ENCODE measurements at places on chromosomes 6 and 20.

GRCh38 chr6:112481211-112481610 lies 134.1 kb downstream of the RFPL4B start:
- DNase-seq: no peak

GRCh38 chr20:47359530-47360296 lies 3.2 kb upstream of the ZMYND8 start:
- DNase-seq: no peak

DNA sequence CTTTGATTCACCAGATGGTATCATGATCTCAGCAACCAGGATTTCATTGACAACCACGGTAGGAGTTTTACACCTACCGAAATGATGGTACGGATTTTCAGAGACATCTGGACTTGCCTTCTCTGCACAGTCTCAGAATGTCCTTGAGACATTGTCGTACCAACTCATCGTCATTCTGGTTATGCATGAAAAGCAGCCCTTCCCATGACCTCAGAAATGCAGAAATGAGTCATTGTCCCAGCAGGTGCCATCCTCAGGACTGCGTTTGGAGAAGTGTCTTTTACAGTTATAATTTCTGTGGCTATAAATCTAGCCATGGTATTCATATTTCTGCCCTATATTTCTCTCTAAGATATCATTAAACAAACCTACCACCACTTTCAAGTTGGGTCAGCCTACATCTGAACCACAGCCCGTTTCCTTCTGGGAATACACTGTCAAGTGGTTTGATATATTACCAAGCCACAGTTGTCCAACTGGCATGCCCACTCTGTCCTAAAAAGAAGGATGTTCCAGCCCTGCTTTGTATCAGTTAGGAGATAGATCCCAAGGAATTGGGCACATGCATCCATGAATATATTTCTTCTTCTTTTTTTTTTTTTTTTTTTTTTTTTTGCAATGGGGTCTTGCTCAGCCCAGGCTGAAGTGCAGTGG lies 7.5 kb upstream of the BFSP1 start:
- DNase-seq: no peak

DNA sequence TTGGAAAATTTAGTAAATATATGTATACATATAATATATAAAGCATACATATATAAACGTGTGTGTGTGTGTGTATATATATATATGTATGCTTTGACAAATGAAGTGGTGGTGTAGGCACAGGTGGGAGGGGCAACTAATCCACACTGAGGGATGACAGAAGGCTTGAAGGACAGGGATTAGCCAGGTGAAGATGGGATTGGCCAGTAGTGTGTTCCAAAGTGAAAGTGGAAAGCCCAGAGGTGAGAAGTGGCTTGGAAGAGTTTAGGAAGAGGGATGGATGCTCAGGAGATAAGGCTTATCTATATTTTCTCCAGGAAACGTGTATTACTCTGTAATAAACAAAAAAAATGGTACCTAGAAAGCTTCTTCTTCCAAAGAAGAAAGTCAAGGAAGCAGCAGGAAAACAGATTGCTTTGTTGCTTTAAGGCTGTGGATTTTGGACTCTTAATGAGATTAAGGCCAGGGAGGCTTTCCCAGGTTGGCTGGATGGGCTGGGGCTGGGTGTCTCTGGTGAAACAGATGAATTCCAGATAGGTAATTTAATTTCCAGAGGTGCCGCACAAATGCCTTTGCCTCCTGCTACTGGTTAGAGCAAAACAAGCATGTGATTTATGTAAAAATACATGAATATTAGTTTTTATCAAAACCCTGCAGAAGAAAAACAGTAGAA lies 63.9 kb downstream of the JARID2 start:
- DNase-seq: no peak

GRCh38 chr20:61935926-61936700 lies 129.6 kb downstream of the TAF4 start:
- no peak for DNase-seq

GRCh38 chr6:150443621-150444020 lies 74.8 kb downstream of the IYD start:
- DNase-seq: no peak

GRCh38 chr20:14117768-14118167 lies 122.5 kb downstream of the MACROD2 start:
- no peak for DNase-seq
